ENCODE measurements at places on chromosomes 5 and 9. TPM values are rescaled to one million over a fixed set of nuclear protein-coding genes. Genes with fewer than 3 reads are reported as not detected.

DNA sequence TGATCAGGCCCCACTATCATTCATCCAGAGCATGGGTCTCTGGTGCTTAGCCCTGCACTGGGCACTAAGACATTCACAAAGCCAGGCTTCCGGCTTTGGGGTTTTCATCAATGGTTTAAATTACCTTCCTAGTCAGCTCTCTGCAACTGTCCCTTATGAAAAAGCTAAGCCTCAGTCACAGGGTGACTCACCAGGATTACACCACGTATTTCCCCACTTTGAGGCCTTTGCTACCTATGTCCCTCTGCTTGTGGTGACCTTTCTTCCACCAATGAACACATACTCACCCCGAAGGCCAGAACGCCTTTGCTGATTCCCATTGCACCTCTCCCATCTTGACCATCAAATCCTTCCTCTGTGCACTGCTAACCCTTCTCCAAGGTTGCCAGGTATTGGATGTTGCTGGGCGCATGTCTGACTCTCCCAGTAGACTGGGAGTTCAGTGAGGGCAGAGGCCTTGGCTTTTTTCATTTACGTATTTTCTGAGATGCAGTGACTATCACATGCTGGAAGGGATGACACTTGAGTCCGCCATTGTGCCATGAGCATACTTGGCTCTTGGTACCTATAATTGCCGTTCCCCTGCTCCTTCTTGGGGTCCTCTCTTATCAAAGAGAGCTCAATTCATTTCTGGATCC lies 58.7 kb upstream of the TNFSF8 start:
- peak; percentile 33 for DNase-seq

DNA sequence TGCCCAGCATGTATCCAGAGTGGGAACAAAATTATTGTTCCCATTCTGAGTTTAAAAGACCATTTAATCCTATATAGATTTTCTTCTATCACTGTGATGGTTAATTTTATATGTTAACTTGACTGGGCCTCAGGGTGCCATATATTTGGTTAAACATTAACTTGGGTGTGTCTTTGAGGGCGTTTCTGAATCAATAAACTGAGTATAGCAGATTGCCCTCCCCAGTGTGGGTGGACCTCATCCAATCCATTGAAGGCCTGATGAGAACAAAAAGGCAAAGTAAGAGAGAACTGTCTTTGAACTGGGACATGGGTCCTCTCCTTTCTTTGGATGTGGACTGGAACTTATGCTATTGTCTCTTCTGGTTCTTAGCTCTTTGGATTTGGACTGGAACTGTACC lies 17.3 kb downstream of the RIOK2 start:
- no peak for DNase-seq

DNA sequence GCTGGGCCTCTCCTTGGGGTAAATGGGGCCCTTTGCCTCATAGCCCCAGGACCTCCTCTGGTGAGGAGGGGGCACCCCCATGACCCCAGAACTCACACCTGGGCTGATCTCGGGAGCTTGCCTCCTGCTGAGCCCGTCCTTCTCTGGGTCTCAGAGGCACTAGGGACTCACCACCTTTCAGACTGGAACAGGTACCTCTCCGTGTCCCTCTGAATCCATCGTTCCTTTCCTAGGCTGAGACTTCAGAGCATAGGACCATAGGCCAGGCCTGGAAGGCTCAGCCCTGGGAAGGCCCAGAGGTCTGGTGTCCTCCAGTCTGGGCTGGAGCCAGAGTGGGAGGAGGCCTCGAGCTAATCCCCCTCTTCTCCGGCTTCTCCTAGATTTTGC lies 97.9 kb downstream of the CACNA1B start:
- DNase-seq: no peak

- no peak for DNase-seq
Measured at GRCh38 chr9:7125231-7125630, 367.5 kb downstream of the KDM4C start.

DNA sequence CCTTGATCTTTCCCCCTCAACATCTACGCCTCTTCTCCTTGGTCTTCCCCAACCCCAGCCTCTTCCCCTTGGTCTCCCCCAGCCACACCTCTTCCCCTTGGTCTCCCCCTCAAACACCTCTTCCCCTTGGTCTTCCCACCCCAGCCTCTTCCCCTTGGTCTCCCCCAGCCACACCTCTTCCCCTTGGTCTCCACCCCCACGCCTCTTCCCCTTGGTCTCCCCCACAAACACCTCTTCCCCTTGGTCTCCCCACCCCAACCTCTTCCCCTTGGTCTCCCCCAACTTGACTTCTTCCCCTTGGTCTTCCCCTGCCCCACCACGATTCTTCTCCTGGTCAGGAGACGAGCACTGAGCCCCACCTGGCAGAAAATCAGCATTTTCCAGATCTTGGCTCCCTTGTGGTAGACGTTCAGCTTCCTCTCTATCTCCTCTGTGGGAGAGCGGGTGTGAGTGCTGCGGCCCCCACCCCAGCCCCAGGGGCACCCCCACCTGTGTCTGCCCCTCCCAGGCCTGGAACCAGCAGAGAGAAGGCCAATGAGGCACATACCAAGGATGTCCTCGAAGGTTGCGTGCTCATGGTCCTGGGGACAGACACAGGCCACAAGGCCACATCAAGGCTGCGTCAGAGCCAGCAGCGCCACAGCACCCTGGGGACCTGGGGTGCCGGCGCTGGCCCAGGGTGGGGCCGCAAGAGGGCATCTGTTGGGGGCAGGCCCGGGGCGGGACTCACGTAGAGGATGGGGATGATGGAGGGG lies 7.0 kb downstream of the NSMF start:
- no peak for DNase-seq

- DNase-seq: no peak
Measured at GRCh38 chr5:171999877-172000276, 6.6 kb downstream of the FBXW11 start.

- DNase-seq: no peak
Measured at GRCh38 chr9:125965477-125965876, 218.3 kb downstream of the PBX3 start.

DNA sequence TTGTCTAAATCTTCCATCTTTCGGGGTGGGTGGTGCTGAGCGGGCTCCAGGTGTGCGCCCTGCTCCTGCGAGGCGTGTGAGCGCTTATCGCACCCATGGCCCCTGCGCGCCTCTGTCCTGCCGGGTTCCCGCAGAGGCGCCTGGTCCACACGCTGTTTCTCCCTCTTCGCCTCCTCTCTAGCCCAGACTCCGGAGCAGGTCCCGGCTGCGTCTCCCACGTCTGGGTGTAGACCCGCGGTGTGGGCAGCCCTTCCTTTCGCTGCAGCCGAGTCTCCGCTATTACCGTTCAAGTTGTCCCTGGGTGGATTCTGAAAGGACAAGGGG lies 40.5 kb upstream of the PLEKHG4B start:
- no peak for DNase-seq

- no peak for DNase-seq
Measured at GRCh38 chr9:4508907-4509589, 18.8 kb downstream of the SLC1A1 start.

- DNase-seq: no peak
Measured at GRCh38 chr9:3887221-3887653, 361.4 kb upstream of the RFX3 start.

DNA sequence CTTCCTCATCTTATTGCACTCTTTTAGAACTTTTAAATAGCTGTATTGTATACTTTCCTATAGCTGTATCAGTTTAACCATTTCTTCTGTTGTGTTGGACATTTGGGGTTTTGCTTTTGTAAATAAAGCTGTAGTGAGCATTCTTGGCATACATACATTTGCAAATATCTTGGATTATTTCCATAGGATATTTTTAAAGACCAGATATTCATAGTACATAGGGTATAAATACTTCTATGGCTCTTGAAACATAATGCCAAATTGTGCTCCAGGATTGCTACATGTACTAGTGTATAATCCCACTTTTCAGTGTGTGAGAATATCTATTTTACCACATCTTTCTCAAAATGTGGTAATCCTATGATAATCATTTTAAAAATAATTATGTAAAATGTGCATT lies 51.2 kb downstream of the SCAMP1 start:
- no peak for DNase-seq

DNA sequence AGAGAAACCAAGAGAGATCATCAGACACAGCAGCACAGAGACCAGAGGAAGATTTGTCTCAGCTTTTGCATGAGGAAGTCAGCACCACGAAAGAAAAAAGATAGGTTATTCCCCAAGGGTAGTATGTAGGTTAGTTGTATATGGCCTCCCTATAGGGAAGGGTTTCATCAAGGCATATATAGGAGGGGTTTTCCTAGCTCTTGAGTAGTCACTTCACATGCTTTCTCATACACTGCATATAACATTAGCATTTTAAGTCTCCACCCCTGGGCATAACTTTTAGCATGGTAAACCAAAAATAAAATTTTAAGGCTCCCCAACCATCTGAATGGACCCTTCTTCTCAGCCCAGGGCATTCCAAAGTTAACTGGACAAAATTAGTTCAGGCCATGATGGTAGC lies 1571.6 kb upstream of the ACO1 start:
- DNase-seq: no peak

- peak; percentile 80 for DNase-seq
Measured at GRCh38 chr9:120892748-120893610, 16.0 kb upstream of the PHF19 start.

- DNase-seq: no peak
Measured at GRCh38 chr9:97348871-97349270, 41.4 kb downstream of the CCDC180 start.

DNA sequence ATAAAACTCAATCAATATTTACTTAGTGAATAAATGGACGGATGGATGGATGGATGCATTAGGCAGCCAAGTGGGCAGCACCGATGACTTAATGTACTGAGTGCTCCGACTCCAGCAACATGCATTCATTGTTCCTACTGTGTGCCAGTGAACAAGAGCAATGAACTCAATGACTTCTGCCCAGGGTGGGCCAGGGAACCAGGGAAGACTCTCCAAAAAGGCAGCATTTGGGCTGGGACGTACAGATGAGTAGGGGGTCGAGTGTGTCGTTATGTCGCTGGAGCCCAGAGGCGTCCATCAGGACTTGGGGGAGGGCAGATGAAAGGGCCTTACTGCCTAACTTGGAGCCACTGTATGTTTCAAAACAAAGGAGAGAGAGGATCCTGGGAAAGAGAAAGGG lies 126.4 kb downstream of the KCNIP1 start:
- no peak for DNase-seq

GRCh38 chr5:98065261-98065909 lies 708.1 kb upstream of the RGMB start:
- no peak for DNase-seq

GRCh38 chr9:92745881-92746280 lies 18.8 kb downstream of the BICD2 start:
- DNase-seq: no peak

DNA sequence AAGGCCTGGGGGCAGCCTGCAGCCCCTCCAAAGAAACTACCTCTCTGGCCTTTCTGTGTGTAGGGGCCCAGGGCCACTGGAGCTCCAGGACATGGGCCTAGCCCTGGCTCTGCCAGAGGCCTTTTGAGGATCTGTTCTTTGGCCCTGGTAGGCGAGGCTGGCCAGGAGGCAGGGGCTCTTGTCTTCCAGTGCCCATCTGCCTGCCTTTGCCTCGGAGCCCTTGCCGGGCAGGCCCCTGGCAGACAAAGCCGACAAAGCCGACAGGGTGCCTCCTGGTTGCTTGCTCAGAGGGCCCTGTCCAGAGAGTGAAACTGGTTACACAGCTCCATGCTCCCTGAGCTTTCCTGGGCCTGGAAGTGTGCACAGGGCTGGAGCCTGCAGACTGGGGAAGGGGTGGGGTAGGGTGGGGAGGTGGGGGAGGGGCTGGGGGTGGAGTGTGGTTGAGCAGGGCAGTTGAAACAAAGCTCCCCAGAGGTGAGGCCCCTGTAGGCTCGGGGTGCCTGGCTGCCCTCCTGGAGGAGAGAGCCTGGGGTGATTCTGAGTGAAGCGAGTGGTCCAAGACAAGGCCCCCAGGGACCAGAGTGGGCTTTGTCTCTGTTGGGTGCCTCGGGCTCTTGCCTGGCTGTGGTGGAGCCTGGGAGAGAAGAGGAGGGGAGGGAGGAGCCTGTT lies 29.3 kb downstream of the PTPA start:
- peak; percentile 69 for DNase-seq

- no peak for DNase-seq
Measured at GRCh38 chr9:28032268-28032590, 458.9 kb upstream of the C9orf72 start.

- peak; percentile 57 for DNase-seq
Measured at GRCh38 chr5:40441733-40442132, 238.0 kb upstream of the PTGER4 start.

- DNase-seq: no peak
Measured at GRCh38 chr9:90074316-90074962, 469.6 kb downstream of the GADD45G start.

GRCh38 chr5:59813761-59814536 lies 79.6 kb downstream of the PDE4D start:
- peak; percentile 19 for DNase-seq

DNA sequence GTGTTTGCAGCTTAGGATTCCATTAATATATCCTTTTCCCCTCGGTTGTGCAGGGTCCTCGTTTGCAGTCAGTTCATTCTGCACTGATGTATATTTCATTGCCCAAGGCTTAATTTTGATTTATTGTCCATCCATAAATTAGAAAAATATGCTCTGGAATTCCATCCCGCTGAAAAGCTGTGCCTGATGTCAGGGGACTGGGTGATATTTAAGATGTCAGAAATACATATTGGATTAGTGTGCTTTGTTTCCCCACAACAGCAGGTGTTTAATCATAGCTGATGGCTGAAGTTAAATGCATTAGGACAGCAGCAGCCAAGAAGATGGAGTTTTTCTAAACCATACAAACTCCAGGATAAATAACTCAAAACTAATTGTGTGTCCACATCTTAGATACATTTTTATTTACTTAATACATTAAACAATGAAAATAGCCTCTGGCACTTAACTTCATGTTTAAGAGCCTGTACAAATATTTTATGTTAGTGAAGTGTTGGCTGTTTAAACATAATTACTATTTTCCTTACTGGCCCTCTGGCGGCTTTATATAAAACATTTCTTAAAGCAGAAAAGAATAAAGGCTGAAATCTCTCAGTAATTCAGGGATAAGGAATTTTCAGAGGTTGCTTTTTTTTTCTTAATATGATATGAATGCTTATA lies 170.4 kb upstream of the TBCA start:
- no peak for DNase-seq

DNA sequence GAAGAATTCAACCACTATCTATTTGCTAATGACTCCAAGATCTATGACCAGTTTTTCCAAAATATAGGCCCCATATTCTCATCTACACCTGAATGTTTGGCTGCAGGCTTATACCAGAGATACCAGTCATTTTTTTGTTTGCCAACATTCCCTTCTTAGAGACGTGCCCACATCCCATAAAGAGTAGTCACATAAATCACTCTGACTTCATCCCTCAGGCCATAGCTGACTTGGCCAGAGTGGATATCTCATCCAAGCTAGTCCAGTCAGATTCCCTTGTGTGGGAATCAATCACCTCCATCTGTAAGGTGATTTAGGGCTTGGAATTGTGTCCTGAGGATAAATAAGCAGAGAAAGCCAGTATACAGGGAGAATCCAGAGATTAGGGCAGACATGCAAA lies 124.3 kb upstream of the SLC24A2 start:
- no peak for DNase-seq

Gene ZNF462
- total RNA-seq: 0.20 TPM

Gene SARDH
- 3.5 TPM for total RNA-seq

Gene FNBP1
- total RNA-seq: 199 TPM

Gene MAN1B1
- 41.4 TPM for total RNA-seq

Gene TAF11L5
- total RNA-seq: not detected

Gene GABRA1
- total RNA-seq: not detected

Gene SLC34A3
- 0.12 TPM for total RNA-seq

Gene GNPDA1
- 162 TPM for total RNA-seq

Gene FAM78A
- 45.7 TPM for total RNA-seq

Gene ARL14EPL
- total RNA-seq: not detected

Gene PAX5
- total RNA-seq: 1.8 TPM

Gene ZDHHC11
- 19.3 TPM for total RNA-seq

Gene GMCL2
- not detected for total RNA-seq

Gene CSF2
- 39.7 TPM for total RNA-seq

Gene PLAC8L1
- 0.64 TPM for total RNA-seq

Gene PPP1R2B
- 0.57 TPM for total RNA-seq

Gene QRFP
- total RNA-seq: not detected

Data from activated naive CD4-positive, alpha-beta T cell treated with anti-CD3 and anti-CD28 coated beads, Interleukin-2, amount 50 U/mL, for 72 hours (primary cell).